ENCODE measurements at places on chromosomes 6 and 20. TPM values are rescaled to one million over a fixed set of nuclear protein-coding genes. Genes with fewer than 3 reads are reported as not detected.

The LBP gene
- total RNA-seq: 0.98 TPM

The SLC32A1 gene
- not detected for total RNA-seq

The SPAG4 gene
- total RNA-seq: 6.9 TPM

The CD93 gene
- total RNA-seq: 45.4 TPM

The PSORS1C2 gene
- not detected for total RNA-seq

The SMPDL3A gene
- total RNA-seq: 44.7 TPM

The ARMC12 gene
- not detected for total RNA-seq

The TCF15 gene
- not detected for total RNA-seq

The TPX2 gene
- 6.1 TPM for total RNA-seq

The LY6G6D gene
- total RNA-seq: not detected

The GLYATL3 gene
- not detected for total RNA-seq
